Stimulated activated CD4-positive, alpha-beta T cell treated with anti-CD3 and anti-CD28 coated beads, Interleukin-12 subunit alpha, Interleukin-12 subunit beta, amount 100 ng/mL, for 48 hours (primary cell): ENCODE measurements at places on chromosomes 5 and 9.

GRCh38 chr5:172052450-172053236 lies 46.2 kb upstream of the FBXW11 start:
- DNase-seq = no peak

DNA sequence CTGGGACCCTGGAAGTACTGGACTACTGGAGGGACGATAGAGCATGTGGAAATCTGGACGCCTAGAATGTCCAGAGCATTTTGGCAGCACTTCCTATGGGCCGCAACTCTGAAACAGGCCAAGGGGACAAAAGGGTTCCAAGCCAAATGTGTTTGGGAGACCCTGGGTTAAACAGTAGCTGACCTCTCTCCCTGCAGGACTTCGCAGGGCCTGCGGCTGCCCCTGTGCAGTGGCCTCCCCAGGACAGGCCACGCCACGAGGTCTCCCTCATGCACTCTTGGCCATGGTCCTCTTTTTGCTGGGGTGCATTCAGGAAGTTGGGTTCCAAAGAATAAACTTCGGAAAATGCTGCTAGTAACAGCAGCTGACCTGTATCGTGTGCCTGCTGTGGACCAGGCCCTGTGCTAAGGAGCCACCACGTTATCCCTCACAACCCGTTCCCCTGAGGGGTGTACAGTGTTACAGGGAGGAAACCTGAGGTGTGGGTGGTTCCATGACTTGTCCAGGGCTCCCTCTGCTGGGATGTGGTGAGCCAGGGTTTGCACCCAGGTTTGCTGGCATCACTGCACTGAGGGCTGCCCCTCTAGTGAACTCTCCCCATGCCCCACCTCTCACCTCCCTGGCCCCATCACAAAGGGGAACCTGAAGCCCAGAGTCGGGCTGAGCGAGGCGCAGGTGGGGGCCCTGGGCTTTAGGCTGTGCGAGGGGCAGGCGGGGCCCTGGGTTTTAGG lies 79.4 kb downstream of the AMBP start:
- no peak for DNase-seq

GRCh38 chr9:89529243-89530035 lies 31.5 kb upstream of the SEMA4D start:
- DNase-seq = no peak

DNA sequence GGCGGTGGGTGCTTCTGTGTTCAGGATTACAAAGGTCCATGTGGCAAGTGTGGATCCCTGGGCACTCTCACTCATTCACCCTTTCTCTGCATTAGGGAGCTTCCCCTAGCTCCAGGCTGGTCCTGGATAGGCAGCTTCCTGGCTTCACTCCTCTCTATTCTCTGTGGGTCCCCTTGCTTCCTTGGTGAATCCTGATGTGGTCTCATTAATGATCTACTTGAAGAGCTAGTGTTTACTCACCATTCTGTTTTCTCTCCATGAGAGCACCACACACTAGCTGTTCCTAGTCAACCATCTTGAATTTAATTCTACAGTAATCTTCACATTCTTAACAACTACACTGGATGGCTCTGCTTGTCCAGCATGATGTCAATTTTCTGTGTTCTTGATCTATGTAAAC lies 90.0 kb upstream of the PLPPR1 start:
- DNase-seq = no peak

DNA sequence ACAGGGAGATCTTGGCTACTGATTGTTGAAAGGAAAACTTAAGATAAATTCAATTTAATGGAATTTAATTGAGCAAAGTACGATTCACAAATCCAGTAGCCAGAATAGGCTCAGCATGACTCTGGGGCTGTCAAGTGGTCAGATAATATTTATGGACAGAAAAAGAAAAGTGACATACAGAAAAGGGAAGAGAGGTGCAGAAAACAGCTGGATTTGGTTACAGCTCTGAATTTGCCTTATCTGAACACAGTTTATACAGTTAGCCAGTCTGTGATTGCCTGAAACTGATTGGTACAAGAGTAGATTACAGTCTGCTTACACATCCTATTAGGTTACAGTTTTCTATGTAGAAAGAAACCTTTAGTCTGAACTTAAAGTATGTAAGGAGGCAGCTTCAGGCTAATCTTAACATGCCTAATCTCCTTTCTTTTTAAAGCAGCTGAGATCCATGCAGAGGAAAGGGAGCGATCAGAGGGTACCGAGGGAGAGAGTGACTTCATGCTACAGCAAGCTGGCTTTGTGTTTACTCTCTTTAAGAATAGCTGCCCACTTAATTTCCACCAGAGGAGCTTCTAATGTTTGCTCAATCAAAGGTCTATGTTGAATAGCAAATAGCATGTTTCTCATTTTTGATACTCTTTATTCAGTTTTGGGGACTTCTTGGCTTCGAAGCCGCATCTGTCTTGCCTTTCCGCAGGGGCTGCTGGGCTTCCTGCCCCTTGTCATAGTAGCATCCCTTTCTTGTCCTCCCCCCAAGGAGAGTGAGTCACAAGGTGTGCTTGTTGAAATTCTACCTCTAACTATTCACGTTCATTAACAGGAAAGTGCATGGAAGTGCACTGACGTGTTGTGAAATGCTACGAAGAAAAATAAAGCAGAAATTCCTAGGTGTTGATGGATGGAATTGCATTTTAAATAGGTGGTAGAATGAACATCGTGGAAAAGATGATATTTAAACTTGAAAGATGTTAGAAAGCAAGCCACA lies 761.2 kb downstream of the TAF11L14 start:
- DNase-seq = no peak

- DNase-seq = no peak
Measured at GRCh38 chr9:27350382-27350976, 53.5 kb upstream of the EQTN start.

GRCh38 chr5:87876616-87877015 lies 392.0 kb downstream of the TMEM161B start:
- DNase-seq = no peak
